A549 treated with ZK216348 at 1 μM for 4 hours (cell line): ENCODE measurements at places on chromosomes 7 and 10. TPM values are rescaled to one million over a fixed set of nuclear protein-coding genes. Genes with fewer than 3 reads are reported as not detected.

Gene SPDYE2B
- total RNA-seq = not detected in 5 replicates

Gene MMRN2
- total RNA-seq = 0.57 to 1.4 TPM (median 1.0 TPM) in 5 replicates

Gene JAKMIP3
- total RNA-seq = 1.2 to 1.5 TPM (median 1.5 TPM) in 5 replicates

Gene HTR5A
- not detected in 5 replicates for total RNA-seq

Gene ACTR3C
- total RNA-seq = not detected in 5 replicates

Gene AKR1C3
- total RNA-seq = 1,163 to 1,231 TPM (median 1,180 TPM) in 5 replicates

Gene RET
- 0.37 to 0.80 TPM (median 0.59 TPM) in 5 replicates for total RNA-seq

Gene SLC18A3
- total RNA-seq = not detected in 5 replicates

Gene ERVW-1
- not detected in 5 replicates for total RNA-seq

Gene ZNF804B
- total RNA-seq = not detected in 5 replicates

Gene PLEKHS1
- total RNA-seq = 0.04 to 0.12 TPM (median 0.09 TPM) in 3 of 5 replicates, not detected in the others

Gene SLC16A12
- total RNA-seq = 0.09 to 0.27 TPM (median 0.19 TPM) in 5 replicates

Gene CAV1
- total RNA-seq = 448 to 635 TPM (median 529 TPM) in 5 replicates

Gene NEUROD6
- not detected in 5 replicates for total RNA-seq

Gene GDF2
- not detected in 5 replicates for total RNA-seq

Gene ARHGEF35
- total RNA-seq = 0.15 to 0.51 TPM (median 0.33 TPM) in 5 replicates

Gene CCDC172
- not detected in 5 replicates for total RNA-seq
